Activated naive CD8-positive, alpha-beta T cell treated with anti-CD3 and anti-CD28 coated beads, Interleukin-2, amount 10 ng/mL, durations not matched to agents 7 days and 5 days (primary cell): ENCODE measurements at places on chromosomes 7 and 10. TPM values are rescaled to one million over a fixed set of nuclear protein-coding genes. Genes with fewer than 3 reads are reported as not detected.

- no peaks in the 10 kb centered on the region for H3K36me3 ChIP-seq
- H3K4me1 ChIP-seq = peaks cover 3% of the 10 kb centered on the region
- H3K4me3 ChIP-seq = no peak overlapping the region
- no peak overlapping the region for H3K27ac ChIP-seq
- DNase-seq = no peak
Observed at GRCh38 chr10:22837351-22837750, 90.5 kb upstream of the ARMC3 start.

DNA sequence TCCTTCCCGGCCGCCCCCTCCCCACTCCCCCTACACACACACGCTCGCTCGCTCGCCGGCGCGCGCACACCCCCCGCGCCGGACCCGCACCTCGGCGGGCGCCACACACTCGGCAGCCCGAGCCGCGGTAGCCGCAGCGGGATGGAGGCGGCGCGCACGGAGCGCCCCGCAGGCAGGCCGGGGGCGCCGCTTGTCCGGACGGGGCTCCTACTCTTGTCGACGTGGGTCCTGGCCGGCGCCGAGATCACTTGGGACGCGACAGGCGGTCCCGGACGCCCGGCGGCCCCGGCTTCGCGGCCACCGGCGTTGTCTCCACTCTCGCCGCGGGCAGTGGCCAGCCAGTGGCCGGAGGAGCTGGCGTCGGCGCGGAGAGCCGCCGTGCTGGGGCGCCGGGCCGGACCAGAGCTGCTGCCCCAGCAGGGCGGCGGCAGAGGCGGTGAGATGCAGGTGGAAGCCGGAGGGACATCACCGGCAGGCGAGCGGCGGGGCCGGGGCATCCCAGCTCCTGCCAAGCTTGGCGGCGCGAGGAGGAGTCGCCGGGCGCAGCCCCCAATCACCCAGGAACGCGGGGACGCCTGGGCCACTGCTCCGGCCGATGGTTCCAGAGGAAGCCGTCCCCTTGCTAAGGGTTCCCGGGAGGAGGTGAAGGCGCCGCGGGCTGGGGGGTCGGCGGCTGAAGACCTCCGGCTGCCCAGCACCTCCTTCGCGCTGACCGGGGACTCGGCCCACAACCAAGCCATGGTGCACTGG, at the start of gene SORCS3:
Gene SORCS3, plus strand, starts transcription at position 104 of the 750 bp plus-strand sequence.
- H3K36me3 ChIP-seq = no peaks in the 10 kb centered on the region
- H3K4me1 ChIP-seq = peaks cover 12% of the 10 kb centered on the region
- peak within 1 kb of the TSS; percentile 38 for H3K27ac ChIP-seq

DNA sequence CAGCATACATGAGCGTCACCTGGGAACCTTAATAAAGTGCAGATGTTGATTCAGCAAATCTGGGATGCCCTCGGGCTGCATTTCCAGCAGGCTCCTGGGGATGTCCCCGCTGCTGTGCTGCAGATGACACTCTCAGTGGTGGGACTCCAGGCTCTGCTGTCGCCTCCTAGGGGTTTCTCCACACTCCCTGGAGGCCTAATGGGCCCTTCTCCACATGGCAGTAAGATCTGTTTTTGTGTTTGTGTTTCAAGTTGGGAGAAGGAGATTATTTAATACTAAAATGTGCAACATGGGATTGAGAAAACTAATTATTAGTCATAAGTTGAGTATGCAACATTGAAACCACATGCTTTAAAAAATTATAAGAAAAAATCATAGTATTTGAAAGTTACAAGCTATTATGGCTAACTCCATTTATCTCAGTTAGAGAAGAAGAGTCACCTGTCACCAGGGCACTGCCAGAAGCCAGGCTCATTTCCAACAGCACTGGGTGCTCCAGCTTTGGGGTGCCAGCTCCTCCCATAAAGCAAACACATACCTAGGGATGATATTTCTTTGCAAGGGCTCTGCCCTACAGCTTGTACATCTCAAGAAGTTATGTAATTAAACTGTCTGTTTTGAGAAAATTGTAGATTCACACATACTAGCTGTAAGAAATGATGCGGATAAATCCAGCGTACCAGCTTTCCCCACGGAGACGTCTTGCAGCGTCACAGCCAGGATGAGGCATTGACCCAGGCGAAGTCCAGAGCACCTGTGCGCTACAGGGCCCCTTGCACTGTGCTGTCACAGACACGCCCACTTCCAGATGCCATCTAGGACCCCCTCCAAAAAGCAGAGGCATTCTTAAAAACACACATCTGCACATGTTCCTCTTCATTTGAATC, 106.4 kb downstream of the EGFR start:
- no peak overlapping the region for H3K4me3 ChIP-seq
- no peak overlapping the region for H3K27ac ChIP-seq

DNA sequence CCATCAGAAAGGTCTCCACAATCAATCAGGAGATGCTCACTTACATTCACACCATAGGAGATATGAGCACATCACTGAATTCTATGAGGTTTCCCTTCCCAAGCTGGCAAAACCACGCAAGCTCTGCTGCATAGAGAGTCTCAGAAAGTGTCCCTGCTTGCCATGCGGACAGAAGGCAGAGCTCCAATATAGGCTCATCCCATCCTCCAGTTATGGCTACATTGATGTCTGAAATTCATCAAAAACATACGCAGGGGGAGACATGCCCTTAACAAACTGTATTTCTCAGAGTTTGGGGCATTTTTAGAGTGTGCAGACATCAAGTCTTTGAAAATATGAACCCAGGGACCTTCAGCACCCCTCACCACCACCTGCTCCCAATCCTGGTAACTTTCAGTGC, 2.9 kb downstream of the C10orf90 start:
- H3K27me3 ChIP-seq = no peaks in the 10 kb centered on the region
- no peak overlapping the region for H3K4me3 ChIP-seq
- H3K4me1 ChIP-seq = no peaks in the 10 kb centered on the region
- no peaks in the 10 kb centered on the region for H3K36me3 ChIP-seq

The CUL1 gene
- total RNA-seq = 53.8 TPM

The ATOH7 gene
- total RNA-seq = not detected

The NPFFR1 gene
- total RNA-seq = 0.03 TPM
